ENCODE measurements at places on chromosomes 6 and 20.

DNA sequence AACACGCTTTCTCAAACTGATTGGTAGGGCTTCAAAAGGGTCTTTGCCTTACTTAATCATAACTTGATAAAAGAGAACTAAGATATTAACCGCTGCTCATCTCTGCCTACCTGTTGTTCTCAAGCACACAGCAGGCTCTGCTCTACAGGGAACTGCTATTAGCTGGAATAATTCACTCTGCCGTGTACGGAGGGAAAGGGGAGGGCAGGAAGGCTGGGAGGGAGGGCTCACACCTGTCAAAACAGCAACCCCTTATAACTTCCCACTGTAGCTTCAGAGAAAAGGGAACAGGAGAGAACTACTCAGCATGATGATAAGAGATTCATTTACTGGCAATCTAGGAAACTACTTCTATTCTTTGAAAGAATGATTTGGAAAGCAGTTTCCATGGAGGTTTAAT, 75.1 kb downstream of the ZMYND8 start:
- DNase-seq = no peak

DNA sequence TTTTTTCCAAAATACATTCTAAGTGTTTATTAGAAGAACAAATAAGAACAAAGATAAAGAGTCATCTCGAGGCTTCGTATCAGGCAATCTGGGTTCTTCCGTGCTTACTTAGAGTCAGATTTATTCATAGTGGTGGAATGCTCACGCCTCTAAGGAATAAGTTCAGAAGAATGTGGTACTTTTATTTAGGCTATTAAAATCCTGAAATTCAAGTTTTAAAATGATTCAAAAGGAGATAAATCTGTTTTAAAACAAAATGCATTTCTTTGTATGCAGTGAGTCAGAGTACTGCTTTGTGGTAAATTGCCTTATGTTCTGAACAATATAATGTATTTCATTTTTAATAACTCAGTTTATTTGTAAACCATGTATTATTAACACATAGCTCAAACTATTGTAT, 89.1 kb downstream of the FUT9 start:
- no peak for DNase-seq

DNA sequence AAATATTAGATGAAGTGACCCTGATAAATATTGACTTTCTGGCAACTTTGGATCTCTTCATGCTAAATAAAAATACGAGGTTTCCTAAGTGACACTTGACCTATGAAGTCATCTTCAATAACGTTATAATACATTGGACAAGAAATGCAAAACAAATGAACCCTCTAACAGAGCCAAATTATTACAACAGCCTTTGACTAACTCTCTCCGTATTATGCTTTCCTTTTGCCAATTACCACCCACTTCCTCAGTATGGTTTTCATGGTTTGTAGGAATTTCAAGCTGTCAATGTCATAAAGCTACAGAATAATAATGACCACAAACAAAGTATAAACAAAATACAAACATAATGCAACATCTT, 210.5 kb downstream of the MOXD1 start:
- DNase-seq = peak; percentile 85

- no peak for DNase-seq
Observed at GRCh38 chr6:107843400-107843799, 19.3 kb upstream of the SCML4 start.

- DNase-seq = peak; percentile 28
Observed at GRCh38 chr6:113540466-113540865, 316.7 kb upstream of the MARCKS start.

DNA sequence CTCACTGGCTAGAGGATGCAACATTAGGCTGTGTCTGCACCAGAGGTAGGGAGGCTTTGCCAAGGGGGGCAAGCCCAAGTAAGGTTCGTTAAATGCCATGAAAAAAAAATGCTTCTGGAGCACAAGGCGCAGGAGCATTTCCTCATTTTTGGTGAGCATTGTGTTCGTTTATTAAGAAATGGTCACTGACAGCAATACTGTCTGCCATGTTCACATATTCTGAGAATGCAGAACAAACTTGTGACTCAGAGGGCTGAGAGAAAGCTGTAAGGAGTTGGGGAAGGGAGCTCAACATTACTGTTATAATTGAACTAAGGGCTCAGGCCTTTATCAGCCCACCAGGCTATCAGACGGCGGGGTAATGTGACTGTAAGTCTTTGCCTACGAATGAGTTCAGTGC, 465.4 kb upstream of the BTBD3 start:
- DNase-seq = peak; percentile 61

Measured in choroid plexus epithelial cell (primary cell).